ENCODE measurements at places on chromosomes 13 and 19.

DNA sequence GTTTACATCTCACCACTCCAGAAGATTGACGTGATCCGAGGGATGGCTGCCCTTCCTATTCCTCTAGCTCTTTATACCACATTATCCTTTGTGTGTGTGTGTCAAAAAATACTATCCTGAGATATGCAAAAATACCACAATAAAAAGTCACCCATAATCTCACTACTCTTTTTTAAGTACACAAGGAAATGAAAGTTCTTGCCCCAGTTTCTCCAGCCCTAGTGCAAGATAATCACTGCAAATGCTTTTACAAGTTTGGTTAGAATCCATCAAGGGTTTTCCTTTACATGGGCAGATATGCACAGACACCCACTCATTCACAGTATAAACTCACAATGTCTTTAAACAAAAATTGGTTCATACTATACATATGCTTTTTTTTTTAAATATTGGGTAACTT, 89.3 kb downstream of the DIAPH3 start:
- DNase-seq = no peak

DNA sequence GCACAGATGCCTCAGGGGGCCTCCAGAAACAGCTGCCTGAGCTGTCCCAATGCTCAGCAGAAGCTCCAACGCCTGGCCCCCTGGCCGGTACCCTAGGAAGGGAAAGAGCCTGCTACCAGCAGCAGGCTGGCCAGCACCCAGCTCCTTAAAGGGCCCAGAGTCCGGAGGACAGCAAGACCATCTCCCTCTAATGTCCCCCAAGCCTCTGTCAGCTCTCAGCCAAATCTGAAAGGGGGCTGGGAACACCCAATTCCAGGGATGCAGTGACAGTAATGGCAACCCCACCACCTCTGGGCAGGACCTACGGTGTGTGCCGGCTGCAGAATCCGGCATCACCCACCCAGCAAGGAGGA, 4.2 kb downstream of the PPP6R1 start:
- DNase-seq = no peak

GRCh38 chr13:38417241-38417640, 67.6 kb downstream of the UFM1 start:
- no peak for DNase-seq

DNA sequence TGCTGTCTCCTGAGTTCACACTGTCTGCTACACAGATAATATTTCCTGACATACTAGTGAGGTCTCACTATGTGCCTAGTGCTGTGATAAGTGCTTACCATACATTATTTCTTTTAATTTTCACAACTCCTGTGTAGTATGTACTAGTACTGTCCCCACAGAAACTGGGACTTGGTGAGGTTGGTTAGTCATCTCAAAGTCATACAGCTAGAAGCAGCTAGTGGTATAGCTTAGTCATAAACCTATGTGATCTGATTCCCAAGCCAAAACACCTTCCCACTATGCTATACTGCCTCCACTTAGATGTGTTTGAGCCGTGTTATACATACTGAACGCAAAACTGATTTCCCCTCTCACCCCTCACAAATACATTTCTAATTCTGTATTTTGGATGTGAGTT, 10.5 kb downstream of the MTMR6 start:
- no peak for DNase-seq

DNA sequence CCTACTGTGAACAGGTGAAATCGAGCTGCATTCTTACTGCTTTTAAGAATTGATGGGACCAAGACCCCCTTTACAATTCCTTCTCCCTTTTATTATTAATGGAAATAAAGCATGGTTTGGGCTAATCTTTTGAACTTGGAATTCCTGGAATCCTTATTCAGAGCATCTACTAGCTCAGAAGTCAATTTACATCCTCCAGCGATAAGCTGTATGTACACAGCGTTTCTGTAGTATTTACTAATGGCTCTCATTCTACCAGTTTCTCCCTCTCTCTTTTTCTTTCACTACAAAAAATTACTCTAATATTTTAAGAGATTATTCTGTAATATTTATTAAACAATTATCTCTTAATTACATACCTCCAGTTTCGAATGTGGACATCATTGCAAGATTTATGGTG, 31.5 kb downstream of the FREM2 start:
- DNase-seq = no peak

DNA sequence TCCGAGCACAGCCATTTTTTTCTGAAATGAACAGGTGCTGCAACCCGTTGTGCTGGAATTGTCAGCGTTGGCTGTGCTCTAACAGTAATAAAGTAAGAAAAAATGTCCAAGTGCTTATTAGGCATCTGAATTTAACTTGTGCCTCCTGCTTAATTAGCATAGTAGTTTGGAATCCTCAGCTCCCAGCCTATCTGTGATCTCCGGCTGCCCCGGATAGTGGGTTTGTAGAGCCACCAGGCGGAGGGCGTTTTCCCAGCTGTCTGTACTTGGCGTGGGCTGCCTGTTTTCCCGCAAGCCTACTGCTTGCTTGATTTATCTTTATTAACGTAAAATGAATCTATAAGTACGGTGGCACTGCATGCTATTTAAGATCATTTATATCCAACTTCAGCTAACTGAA, 137.9 kb downstream of the MTUS2 start:
- DNase-seq = no peak

DNA sequence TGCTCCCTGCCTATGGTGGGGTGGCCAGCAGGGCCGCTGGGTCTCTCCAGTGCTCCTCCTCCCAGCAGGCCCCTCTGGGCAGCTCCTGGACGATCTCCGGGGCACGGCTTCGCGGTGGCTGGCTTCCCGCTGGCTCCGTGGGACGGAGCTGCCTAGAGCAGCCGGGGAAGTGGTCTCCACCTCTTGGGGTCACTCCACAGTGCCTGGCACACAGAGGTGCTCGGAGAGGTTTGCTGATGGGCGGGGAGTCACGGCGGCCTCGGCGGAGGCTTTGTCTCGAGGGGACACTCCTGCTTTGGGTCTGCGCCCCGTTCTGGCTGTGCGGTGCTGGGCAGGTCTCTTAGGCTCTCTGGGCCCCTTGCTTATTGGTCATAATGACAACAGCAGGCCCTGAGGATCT, 9.9 kb upstream of the CACTIN start:
- no peak for DNase-seq

DNA sequence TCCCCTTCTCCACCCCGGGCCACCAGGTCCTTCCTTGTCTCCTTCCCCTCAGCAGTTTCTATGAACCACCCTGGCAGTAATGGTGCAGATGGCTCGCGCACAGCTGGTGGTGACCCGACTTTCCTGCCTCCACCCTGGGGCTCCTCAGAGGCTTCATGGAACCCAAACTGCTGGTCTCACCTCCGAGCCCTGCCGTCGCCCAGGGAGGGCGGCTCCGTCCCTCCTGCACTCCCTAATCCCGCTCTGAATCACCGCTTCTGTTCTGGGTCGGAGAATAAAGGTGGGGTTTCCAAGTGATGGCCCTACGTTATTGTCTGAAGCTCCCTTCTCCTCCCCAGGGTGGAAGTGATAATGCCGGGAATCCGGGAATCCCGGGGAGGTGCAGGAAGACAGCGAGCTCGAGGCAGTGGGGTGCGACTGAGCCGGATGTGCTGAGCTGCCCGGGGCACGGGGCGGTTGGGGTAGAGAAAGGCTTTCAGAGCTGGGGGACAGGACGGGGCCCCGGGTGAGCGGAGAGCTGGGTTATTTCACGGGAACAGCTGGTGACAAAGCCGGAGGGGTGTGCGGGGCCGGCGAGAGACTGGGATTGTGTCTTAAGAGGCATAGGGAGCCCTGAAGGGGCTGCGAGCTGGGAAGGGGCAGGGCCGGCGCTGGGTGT, 711 bp downstream of the FUT2 start:
- no peak for DNase-seq

DNA sequence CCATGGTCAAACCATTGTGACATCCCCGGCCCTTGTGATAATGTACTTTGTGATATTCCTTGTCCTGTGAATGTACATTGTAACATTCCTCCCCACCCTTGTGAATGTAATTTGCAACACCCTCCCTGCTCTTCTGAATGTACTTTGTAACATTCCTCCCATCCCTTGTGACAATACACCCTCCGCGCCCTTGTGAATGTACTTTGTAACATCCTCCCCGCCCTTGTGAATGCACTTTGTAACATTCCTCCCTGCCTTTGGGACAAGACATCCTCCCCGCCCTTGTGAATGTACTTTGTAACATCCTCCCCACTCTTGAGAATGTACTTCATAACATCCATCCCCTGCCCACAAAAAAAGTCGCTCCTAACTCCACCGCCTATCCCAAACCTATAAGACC, 17.1 kb downstream of the ZNF846 start:
- no peak for DNase-seq

GRCh38 chr13:93364166-93364565, 137.6 kb downstream of the GPC6 start:
- no peak for DNase-seq

- peak; percentile 99 for DNase-seq
Measured at GRCh38 chr13:40388617-40389016, 277.8 kb downstream of the FOXO1 start.

DNA sequence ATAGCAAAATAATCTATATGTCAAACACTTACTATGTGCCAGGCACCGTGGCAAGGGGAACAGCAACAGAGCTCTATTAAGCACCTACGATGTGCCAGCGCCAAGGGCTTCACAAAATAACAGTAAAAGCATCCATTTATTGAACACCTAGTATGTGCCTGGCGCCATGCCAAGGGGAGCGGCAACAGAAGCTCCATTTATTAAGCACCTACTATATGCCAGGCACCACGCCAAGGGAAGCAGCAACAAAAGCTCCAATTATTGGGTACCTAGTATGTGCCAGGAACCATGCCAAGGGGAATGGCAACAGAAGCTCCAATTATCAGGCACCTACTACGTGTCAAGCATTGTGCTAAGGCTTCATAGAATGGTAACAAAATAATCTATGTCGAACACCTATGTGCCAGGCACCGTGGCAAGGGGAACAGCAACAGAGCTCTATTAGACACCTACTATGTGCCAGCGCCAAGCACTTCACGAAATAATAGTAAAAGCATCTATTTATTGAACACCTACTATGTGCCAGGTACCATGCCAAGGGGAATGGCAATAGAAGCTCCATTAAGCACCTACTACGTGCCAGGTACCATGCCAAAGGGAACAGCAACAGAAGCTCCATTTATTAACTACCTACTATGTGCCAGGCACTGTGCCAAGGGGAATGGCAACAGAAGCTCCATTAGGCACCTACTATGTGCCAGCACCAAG, 107.7 kb downstream of the PTPRS start:
- no peak for DNase-seq

GRCh38 chr13:113859311-113860050, 4.4 kb downstream of the GAS6 start:
- no peak for DNase-seq

GRCh38 chr19:3176715-3177501, 1.7 kb upstream of the S1PR4 start:
- peak; percentile 87 for DNase-seq

- no peak for DNase-seq
Measured at GRCh38 chr13:102993348-102993747, 72.9 kb downstream of the SLC10A2 start.

- no peak for DNase-seq
Measured at GRCh38 chr13:26557051-26557392, 461 bp upstream of the WASF3 start.

GRCh38 chr19:7104747-7105447, 35.4 kb downstream of the ZNF557 start:
- DNase-seq = no peak

DNA sequence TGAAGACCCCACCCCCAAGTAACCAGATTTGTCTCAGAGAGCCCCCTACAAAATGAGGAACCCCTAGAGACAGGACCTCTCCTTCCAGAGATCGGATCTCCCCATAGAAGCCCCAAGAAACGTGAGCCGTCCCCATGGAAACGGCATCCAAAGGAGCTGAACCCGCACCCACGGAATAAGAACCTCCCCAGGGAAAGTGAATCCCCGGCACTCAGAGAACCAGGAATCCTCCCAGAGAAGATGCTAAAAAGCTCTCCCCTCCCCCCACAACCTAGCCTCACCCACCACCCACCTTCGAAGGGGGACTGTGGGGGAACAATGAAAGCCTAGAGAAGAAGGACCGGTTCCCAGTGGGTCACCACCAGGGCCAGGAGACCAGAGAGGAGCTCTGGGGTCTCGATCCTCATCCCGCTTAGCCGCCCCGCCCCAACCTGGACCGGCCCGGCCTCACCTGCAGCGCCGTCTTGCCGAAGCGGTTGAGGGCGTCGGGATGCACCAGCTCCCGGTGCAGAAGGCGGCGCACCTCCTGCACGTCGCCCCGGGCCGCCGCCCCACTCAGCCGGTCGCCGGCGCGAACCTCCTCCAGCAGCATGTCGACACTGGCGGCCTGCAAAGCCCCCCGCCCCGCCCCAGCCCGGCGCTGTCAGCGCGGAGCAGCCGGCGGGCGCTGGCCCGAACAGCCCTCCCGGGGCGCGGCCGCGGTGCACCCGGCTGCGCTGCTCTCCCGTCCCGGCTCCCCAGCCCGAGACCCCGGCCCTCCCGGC, 535 bp downstream of the CDKN2D start:
- DNase-seq = peak; percentile 37

GRCh38 chr13:73987618-73988017, 146.6 kb downstream of the KLF12 start:
- DNase-seq = no peak

GRCh38 chr13:60043262-60043661, 120.5 kb downstream of the DIAPH3 start:
- DNase-seq = no peak

DNA sequence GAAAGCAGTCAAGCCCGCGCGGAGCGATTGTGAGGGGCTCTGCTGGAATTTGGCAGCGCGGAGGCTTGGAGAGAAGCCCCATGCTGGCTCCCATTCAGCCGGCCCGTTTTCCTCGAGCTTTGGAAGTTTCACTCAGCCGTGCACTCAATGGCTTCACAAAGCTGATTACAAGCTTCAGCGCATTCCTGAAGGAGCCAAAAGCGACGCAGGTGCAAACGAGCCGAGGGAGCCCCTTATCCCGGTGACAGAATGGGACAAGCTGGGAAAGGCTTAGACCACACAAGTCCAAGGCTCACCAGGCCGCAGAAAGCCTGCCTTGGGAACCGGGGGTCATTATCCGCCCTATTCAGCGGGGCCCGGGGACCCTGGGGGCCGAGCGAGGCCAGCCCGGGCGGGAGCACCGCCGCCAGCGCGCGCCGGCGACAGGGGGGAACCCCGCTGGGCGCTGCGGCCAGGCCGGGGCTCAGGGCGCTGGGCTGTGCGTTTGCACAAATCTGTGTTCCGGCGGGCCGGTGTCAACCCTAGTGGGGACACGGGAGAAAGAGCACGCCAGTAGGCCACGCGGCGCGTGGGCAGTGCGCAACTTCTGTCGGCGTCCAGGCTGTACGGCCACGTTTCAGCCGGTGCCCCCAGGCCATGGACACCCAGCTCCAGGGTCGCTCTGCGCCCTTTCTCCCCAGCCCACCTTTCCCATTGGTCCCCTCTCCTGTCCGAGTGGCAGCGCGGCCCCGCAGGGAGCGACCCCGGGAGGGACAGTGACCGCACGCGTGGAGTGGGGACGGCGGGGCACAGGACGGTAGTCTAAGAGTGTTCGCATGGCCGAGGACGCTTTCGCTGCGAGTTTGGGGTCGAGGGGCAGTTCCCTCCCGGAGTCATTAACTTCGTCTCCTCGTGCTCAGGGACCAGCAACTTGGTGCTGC, 37.3 kb downstream of the SOX1 start:
- no peak for DNase-seq

- no peak for DNase-seq
Measured at GRCh38 chr19:50239921-50240590, 36.6 kb downstream of the MYH14 start.

All from T-helper 2 cell (primary cell).